ENCODE measurements at places on chromosomes 12 and 14.

- no peak for DNase-seq
Measured at GRCh38 chr12:49440035-49440434, 72.8 kb downstream of the SPATS2 start.

- no peak for DNase-seq
Measured at GRCh38 chr14:76337635-76338545, 38.0 kb upstream of the ESRRB start.

GRCh38 chr14:30957813-30958370 lies 67.6 kb upstream of the AP4S1 start:
- no peak for DNase-seq

GRCh38 chr12:51390457-51390856 lies 749 bp downstream of the GALNT6 start:
- DNase-seq: no peak

DNA sequence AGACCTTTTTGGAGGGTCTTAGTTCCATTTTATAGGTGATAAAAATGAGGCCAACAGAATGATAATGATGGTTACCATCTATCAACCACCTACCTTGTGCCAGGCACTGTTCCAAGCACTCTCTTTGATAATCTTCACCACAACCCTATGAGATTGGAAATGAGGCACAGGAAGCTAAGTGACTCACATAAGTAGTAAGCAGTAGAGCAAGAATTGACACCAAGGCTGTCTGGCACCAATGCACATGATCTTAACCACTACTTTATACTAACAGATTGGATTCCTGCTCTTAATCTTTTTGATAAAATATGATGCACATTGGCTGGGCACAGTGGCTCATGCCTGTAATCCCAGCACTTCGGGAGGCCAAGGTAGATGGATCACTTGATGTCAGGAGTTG lies 91.4 kb downstream of the DRAM1 start:
- DNase-seq: no peak

GRCh38 chr14:105090493-105091053 lies 25.3 kb upstream of the GPR132 start:
- no peak for DNase-seq

DNA sequence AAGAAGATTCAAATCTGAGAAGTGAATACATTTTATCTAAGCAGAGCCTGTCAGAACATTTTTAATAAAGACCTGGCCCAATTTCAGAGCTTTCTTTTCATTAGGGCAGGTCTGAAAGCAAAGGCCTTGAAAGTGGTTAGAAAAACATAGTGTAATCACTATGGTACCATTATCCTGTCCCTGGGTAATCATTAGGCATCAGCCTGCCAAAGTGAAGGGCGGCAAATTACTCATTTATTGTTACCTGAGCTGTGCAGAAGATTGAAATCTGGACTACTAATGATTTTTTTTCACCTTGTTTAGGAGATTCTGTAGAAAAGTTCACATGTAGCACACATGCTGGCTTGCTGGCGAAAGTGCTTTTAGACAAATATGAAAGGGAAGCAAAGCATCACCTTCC lies 92.6 kb upstream of the PRKD1 start:
- no peak for DNase-seq

GRCh38 chr12:23560611-23561010 lies 388.9 kb downstream of the SOX5 start:
- no peak for DNase-seq

DNA sequence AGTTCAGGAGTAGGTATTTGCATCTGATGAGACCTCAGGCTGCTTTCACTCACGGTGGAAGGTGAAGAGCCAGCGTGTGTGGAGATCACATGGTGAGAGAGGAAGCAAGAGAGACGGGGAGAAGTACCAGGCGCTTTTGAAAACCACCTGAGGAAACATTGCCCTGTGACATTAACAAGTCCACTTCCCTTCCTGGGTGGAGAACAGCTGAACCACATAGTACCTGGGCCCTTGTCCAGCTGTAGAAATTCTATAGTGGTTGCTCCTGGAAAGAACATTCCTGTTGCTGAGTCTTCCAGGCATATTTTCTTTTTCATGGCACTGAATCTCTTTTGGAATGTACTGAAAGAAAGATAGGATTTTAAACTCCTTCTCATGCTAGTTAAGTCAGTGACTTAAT lies 87.3 kb upstream of the RIN3 start:
- DNase-seq: no peak

DNA sequence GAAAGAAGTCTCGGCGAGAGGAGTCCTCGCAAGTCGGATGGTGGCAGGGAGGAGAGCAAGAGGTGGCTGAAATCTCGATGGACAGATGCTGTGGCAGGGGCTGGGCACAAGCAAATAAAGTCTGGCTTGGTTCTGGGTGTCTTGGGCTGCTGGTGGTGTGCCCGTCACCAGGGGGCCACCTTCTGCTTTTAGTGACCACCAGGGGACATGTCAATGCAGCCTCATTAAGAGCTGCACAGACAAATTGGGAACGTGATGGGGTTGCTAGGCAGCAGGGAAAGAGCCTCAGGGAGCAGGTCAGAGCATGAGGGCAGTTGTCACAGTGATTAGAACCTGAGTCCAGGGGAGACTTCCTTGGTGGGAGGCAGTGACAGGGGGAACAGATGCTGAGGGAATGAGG lies 44.0 kb downstream of the LRRC74A start:
- DNase-seq: no peak

GRCh38 chr12:52683575-52684300 lies 3.5 kb upstream of the KRT1 start:
- no peak for DNase-seq

DNA sequence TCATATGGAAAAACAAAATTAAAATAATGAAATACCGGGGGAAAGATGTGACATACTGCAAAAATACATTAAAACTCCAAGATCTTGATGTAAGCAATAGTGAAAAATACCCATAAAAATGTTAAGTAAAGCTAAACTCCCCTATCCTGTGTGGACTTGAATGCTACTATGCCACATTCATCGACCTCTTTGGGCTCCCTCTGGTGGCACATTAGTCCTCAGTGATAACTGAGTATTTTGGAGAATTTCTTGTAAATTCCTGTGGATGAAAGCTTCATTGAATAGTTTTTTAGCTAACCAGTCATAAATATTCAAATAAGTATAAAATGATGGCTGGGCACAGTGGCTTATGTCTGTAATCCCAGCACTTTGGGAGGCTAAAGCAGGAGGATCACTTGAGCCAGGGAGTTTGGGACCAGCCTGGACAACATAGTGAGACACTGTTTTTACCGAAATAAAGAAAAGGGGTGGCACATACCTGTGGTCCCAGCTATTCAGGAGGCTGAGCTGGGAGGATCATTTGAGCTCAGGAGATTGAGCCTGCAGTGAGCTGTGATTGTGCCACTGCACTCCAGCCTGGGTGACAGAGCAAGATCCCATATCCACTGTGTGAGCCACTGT lies 42.4 kb upstream of the SGPP1 start:
- DNase-seq: no peak

GRCh38 chr12:88625356-88625755 lies 45.1 kb upstream of the KITLG start:
- DNase-seq: no peak

DNA sequence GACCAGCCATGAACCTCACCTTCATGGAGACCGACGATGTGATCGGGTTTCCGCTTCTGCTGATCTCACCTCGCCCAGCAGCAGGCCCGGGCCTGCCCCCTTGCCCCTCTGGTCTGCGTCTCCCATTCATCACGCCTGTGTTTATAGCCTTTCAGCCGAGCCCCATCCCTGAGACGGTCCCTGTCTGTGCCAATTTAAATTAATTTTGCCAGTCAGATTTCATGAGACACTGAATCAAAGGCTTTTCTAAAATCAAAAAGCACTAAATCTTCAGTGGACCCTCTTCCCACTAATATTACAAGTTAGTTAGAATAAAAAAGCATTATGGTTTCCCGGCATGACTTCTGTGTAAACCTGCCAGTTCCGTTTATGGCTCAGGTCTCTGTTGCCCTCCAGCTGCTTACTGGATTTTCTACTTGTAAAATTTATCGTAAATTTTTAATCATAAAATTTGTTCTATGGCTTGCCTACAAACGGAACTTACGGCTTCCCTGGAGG lies 155.9 kb downstream of the ESRRB start:
- DNase-seq: no peak

- DNase-seq: no peak
Measured at GRCh38 chr12:132596016-132596415, 14.4 kb downstream of the LRCOL1 start.

GRCh38 chr12:98990648-98991047 lies 345.6 kb downstream of the APAF1 start:
- DNase-seq: no peak

- DNase-seq: no peak
Measured at GRCh38 chr12:114414031-114414865, 8.3 kb upstream of the TBX5 start.

DNA sequence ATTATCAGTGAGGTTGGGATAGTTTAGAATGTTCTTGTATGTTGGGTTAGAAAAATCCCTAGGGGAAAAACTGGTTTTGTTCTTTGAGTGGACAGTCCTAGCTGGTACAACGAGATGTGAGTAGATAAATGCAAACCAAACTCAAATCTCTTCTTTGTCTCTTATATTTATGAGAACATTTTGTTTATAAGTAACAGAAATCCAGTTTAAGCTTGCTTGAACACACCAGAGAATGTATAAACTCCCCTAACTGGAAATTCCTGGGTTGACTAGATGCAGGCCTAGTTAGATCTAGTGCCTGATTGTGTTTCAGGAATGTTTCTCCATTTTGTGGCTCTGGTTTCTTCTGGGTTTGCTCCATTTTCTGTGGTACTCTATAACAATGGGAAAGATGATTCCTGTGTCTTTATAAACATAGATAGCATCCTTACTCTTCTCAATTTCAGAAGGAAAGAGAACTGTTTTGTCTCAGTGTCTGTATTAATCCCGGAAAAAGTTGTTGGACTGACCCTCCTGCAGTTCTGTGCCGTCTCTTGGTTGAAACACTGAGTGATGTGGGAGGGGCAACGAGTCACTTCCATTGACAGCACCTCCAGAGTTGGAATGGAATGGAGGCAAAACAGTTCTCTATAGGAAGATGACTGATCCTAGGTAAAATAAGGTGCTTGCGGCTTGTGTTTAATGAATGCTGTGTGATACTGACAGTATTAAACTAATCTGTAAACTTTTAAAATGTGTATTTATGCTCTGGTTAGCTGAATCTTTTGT lies 244.8 kb downstream of the TMTC2 start:
- DNase-seq: no peak

DNA sequence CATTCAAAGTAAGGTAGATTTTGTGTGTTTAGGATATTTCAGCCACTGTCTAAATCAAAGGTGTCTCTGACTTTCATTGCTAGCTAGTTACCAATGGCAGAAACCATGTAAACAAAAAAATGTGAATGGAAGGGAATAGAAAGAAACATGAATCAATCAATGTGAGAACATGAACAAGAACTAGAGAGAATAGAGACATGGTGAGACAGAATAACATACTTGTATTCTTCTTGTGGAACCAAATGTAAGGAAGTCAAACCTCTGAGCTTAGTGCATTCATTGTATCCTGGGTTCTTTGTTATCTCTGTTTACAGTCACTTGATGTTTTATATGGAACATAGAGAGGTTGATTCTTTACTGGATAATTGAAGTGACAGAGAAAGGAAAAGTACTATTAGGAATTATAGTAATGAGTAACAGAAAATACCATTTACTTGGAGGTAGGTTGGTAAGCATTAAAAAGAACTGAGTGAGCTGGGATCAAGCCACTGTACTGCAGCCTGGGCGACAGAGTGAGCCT lies 2.6 kb upstream of the WNK1 start:
- DNase-seq: no peak

- DNase-seq: no peak
Measured at GRCh38 chr14:34851395-34851794, 23.8 kb downstream of the BAZ1A start.

- no peak for DNase-seq
Measured at GRCh38 chr12:66572845-66573244, 106.0 kb downstream of the GRIP1 start.

DNA sequence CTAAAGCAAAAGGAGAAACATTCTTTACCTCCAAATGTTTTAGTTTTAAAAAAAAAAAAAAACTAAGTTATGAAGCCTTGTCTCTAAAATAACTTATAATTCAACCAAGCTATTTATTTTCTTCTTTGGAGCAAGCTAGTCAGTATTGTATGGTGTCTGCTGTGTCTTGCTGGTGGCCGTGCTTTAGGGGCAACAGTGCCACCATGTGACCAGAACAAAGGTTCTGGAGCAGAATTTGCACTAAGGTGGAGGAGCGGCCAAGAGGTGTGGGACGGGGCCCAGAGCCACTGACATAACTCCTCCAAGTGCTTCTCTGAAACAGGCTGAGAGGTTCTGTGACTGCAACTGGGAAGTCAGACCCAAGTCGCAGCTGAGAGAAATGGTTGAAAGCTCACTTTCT lies 4.5 kb downstream of the FICD start:
- no peak for DNase-seq

DNA sequence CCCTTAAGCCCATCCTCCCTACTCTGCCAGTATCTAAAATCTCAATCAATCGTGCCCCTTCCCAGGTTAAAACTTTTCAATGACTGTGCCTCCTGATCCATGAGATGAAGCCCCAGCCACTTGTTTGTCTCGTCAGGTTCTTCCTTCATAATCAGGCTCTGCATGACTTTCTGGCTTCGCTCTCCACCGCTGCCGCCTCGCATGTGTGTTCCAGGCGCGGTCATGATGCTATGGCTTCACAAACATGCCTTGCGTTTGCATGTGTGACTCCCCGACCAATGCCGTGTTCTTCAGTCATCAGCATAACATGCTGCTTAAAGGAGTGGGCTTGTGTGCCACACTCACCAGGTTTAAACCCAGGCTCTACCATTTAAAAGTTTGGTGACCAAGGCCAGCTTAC lies 5.0 kb upstream of the C1RL start:
- DNase-seq: no peak

- no peak for DNase-seq
Measured at GRCh38 chr14:60488175-60488574, 2.3 kb upstream of the C14orf39 start.

All from CMK (cell line).